ENCODE measurements at places on chromosomes 5 and 9. TPM values are rescaled to one million over a fixed set of nuclear protein-coding genes. Genes with fewer than 3 reads are reported as not detected.

Gene SMIM3
- 3.3 TPM for total RNA-seq

Gene OR1Q1
- not detected for total RNA-seq

Gene SPTLC1
- total RNA-seq = 67.9 TPM

Gene SH3PXD2B
- 21.0 TPM for total RNA-seq

Gene SAXO1
- total RNA-seq = under 0.01 TPM

Gene CFAP77
- 0.36 TPM for total RNA-seq

Gene LHX6
- total RNA-seq = 1.5 TPM

DNA sequence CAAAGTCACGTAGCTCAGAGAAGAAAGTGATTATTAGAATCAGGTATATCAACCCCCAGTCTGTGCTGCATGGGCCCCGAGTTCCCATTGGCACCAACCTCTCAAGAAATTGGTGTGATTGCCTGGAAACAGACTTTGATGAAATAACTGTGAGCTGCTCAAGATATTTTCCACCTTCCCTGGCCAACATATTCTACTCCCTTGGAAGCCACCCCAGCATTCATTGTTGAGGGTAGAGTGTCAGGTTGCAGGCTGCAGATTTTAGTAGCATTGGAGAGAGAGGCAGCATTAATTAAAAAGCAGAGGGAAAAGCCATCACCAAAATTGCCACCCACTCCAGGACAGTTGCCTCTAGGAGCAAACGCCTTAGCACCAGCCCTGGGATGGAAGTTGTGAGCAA lies 154.2 kb upstream of the TNPO1 start:
- no peak for DNase-seq

DNA sequence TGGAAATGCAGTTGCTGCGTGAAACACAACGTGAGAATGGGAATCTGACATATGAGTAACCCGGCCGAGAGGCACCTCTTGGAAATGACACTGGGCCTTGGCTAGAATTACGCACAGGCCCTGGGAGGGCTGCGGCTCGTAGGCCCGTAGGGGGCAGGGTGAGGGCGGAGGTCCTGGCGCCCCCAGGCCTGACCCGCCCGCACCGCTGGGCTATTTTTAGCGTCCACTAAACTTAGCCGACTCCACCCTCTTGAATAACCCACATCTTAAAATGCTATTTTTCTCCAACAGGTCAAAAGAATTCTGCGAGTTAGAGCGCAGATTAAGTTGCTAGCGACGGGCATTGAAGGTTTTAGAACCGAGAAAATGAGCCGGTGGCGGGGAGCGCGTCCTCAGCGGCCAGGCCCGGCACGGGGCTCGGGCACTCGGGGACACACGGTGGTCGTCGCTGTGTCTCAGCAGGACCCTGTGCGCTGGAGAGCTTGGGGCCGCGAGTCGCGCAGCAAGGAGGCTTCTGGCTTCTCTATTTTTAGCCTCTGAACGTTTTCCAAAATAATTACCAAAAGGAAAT lies 168.5 kb downstream of the AUH start:
- peak; percentile 50 for DNase-seq

DNA sequence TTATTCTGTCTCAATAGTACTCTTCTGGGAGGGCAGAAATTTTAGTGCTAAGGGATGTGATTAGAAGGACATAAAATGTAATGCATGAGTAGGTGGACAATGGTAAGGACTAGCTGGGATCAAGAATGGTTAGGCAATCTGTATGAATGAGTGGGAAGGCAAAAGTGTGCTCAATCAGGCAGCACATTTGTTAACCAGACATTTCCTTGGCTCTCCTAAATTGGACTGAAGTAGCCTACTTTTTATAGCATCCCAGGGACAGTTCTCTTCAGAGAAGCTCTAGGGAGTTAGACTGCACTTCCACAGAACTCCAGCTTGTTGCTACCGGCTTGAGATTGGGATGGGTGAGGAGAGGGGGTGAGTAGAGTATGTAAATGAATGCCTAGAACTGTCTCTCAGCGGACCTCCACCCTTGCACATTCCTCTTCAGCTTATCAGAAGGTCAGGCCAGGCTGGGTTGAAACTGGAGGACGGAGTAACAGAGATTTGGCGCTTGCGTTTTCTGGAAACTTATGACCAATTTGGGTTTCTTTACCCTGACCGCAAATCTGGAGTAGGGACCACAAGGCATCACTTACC lies 19.0 kb upstream of the ARL14EPL start:
- DNase-seq = no peak

GRCh38 chr5:57676222-57677098 lies 193.8 kb upstream of the ACTBL2 start:
- DNase-seq = no peak

- no peak for DNase-seq
These were observed 21.5 kb upstream of the SEMA4D start for GRCh38 chr9:89519366-89519805.

DNA sequence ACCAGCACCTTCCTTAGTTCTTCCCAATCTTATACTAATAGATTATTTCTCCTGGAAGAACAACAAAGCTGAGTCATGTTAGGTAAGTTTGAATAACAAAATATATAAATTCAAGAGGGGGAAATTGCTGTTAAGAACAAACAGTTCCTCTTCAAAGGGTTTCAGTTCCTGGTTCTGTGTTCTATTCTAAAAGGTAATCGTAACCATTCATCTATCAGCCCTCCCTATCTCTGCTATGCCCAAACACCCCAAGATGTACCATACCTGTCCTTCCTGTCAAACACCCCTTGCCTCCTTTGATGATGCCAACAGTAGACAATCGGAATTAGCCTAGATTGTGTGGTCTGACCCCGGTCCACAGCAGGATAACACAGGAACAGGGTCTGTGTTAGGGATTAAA lies 4.2 kb upstream of the RNF180 start:
- DNase-seq = no peak

GRCh38 chr5:173806270-173807035 lies 81.7 kb upstream of the CPEB4 start:
- DNase-seq = no peak

GRCh38 chr9:105393576-105394344 lies 54.1 kb upstream of the FSD1L start:
- no peak for DNase-seq

DNA sequence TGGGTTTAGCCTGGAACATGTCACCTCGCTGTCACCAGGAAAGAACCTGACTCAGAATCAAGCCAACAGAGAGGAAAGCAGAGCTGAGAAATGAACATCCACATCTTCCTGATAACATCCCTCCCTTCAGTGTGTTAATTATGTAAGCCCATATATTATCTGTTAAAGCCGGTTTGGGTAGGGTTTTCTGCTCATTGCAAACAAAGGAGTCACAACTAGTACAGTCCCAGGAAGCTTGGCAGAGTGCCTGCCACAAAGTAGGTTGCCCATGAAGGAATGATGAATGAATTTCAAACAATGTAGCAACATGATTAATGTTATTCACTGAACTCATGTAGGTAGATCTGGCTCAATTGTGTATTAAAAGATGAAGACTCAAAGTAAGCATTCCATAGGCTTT lies 10.4 kb upstream of the PPARGC1B start:
- no peak for DNase-seq

DNA sequence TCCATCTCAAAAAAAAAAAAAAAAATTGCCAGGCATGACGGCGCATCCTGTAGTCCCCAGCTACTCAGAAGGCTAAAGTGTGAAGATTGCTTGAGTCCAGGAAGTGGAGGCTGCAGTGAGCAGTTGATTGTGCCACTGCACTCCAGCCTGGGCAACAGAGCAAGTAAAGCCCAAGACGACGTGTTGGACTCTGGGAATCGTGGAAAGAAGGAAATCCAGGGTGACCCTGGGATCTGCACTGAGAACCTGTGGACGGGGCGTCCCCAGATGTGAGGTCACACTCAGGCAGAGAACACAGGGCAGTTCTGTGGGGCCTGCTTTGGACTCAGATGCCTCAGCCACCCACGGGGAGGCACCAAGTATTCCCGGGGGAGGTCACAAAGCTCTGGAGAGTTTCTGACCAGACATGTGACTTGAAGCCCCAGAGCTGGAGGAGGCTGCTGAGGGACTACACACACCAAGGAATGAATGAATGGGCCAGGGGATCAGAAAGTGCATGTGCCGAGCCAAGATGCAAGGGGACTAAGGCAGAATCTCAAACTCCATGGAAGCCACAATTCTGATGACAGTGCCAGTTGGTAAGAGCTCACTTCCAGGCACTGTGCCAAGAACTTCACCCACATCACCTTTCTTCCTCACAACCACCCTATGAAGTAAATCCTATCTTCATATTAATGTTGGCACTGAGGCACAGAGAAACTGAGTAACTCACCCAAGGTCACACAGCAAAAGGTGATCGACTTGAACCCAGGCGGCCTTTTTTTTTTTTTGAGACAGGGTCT lies 12.9 kb downstream of the DYNC2I2 start:
- DNase-seq = no peak

GRCh38 chr9:94743035-94743954 lies 16.8 kb downstream of the AOPEP start:
- DNase-seq = no peak

DNA sequence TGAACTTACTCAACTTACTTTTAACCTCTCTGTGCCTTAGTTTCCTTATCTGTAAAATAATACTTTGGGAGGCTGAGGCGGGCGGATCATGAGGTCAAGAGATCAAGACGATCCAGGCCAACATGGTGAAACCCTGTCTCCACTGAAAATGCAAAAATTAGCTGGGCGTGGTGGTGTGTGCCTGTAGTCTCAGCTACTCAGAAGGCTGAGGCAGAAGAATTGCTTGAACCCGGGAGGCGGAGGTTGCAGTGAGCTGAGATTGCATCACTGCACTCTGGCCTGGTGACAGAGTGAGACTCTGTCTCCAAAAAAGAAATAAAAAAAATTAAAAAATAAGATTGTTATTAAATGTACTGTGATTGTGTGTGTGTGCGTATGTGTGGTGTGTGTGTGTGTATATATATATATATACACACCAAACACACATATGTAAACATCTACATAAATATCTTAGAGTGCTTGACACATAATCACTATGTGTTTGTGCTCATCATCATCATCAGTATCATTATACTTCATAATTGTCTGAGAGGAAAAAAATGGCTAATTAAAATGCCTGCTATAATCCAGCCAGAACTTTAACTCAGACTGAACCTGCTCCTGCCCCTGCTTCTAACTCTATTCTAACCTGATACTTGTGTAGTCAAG lies 312.8 kb downstream of the FER start:
- no peak for DNase-seq

DNA sequence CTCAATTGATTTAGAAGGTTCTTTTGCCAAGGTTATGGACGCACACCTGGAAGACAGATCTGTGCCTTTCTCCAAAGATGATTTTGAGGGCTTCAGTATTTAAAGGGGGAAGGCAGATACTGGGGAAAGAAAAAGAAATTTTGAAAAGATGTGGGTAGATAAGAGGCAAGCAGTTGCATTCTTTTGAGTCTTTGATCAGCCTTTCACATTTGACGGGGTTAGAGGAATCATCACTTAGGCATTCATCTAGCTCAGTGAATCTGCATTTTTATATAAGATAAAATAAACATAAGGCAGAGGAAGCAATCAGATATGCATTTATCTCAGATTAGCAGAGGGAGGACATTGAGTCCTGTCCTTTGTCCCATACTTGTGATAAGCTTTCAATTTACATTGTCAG lies 243.4 kb upstream of the RAI14 start:
- DNase-seq = no peak

DNA sequence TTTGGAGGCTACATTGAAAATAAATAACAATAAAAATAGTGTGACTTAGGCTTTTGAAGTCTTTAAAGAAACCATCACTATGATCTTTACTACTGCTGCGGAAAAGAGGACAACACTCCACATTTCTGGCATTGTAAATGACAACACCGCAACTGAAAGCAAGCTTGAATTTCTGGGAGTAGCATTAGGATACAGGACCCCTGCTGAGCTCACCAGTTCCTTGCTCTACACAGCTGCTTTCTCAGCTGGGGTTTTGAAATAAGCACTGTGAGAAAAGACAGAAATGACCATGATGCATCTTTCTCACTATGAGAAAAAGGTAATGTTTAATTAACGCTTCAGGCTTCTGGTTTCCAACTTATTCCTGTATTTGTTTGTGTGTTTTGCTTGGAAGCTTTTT lies 168.0 kb downstream of the TAF11L14 start:
- peak; percentile 21 for DNase-seq

- no peak for DNase-seq
These were observed 12.1 kb downstream of the CCL28 start for GRCh38 chr5:43400082-43400481.

DNA sequence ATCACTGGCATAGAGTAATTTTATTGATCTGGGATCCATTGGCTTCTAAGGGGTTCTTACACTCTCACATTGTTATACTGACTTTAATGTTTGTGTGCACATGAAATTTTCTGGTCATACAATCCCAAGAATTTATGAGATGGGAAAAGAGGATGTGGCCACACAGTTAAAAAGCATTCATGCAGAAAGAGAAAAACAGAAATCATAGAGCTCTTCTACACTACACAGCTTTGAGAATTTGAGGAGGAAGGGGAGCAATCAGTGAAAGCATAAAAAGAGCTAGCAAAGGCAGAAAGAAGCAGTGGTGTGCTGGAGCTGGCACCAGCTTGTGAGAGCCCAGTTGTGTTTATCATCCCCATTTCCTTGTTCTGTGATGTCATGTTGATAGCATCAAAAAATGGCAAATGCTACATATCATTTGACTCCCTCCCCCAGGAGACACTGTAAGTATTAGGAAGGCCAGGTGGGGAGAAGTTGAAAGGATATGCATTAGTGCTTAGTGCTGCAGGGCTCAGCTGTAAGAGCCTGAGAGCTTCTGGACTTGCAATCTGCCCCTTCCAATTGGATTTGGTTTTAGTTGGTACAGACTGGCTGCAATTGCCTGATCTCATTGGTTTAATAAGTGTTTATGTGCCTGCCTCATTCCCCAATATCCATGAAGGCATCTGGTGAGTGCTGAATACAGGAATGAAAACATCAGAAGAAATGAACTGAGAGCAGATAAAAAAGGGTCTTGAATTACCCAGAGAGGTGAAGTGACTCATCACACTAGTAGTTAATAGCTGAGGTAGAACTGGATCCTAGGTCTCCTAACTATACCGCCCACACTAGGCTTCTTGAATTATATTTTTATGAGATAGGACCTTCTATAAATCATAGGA lies 30.9 kb downstream of the RHOBTB3 start:
- no peak for DNase-seq

DNA sequence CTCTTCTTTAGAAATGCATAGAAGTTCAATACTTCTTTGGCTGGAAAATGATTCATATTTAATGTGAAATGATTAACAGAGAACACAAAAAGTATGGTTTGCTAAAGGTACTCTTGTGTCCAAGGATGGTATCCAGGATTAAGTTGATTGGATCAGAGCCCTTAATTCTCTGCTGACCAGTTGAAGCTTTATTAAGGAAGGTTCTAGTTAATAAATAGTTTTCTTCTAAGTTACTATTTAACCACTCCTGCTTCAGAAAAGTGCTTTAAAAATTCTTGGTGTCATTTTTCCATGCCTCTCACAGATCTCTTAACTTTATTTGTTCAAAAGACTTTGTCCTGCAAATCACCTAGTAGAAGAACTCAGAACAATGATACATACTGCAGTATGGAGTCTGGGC lies 134.3 kb downstream of the MEF2C start:
- DNase-seq = no peak

- DNase-seq = no peak
These were observed 106.6 kb downstream of the SIL1 start for GRCh38 chr5:139091439-139092156.

DNA sequence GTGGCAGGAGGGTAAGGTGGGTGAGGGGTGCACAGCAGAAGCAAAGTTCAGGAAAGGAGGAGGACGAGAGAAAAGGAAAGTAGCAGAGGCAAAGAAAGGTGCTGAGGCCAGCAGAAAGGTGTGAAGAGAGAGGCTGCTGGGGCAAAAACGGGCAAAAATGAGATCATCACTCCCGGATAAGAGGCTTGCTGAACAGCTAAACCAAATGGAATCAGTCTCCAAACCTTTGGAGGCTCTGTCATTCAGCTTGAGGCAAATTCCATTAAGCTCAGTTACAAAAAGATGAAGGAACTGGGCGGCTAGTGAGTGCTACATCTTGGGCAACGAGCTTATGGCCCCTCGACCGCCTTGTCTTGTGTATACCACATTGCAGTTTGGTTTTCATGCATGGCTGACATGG lies 136.4 kb downstream of the FSTL4 start:
- DNase-seq = no peak

Measured in cerebellum (tissue), 4 donors.